ENCODE measurements at places on chromosomes 1 and 21. TPM values are rescaled to one million over a fixed set of nuclear protein-coding genes. Genes with fewer than 3 reads are reported as not detected.

DNA sequence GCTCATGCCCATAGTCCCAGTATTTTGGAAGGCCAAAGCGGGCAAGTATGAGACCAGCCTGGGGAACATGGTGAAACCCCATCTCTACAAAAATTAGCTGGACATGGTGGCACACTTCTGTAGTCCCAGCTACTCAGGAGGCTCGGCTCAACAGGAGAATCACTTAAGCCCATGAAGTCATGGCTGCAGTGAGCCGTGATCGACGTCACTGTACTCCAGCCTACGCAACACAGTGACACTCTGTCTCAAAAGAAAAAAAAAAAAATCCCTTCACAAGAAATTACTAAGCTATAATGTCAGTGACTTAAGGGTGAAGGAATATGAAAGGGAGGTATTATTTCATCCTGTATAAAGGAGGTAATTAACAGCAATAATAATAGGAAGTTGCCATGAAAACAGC lies 99.8 kb downstream of the ACBD6 start:
- no peaks in the 10 kb centered on the region for H3K27me3 ChIP-seq
- no peaks in the 10 kb centered on the region for H3K36me3 ChIP-seq
- H3K4me3 ChIP-seq = no peak overlapping the region
- no peaks in the 10 kb centered on the region for H3K4me1 ChIP-seq

Gene F13B
- total RNA-seq = not detected

GRCh38 chr21:45356251-45356650 lies 48.7 kb upstream of the COL18A1 start:
- no peak for DNase-seq
- H3K4me1 ChIP-seq = no peaks in the 10 kb centered on the region
- peak overlapping the region; percentile 53 for H3K27ac ChIP-seq
- no peaks in the 10 kb centered on the region for H3K36me3 ChIP-seq
- H3K4me3 ChIP-seq = no peak overlapping the region
- no peaks in the 10 kb centered on the region for H3K27me3 ChIP-seq

GRCh38 chr21:36297938-36298572 lies 21.9 kb upstream of the MORC3 start:
- DNase-seq = peak; percentile 93
- peak overlapping the region; percentile 85 for H3K27ac ChIP-seq
- peak overlapping the region; percentile 11 for H3K4me3 ChIP-seq
- H3K4me1 ChIP-seq = peaks cover 5% of the 10 kb centered on the region
- no peaks in the 10 kb centered on the region for H3K36me3 ChIP-seq

Gene GBP5
- total RNA-seq = 1.6 TPM

DNA sequence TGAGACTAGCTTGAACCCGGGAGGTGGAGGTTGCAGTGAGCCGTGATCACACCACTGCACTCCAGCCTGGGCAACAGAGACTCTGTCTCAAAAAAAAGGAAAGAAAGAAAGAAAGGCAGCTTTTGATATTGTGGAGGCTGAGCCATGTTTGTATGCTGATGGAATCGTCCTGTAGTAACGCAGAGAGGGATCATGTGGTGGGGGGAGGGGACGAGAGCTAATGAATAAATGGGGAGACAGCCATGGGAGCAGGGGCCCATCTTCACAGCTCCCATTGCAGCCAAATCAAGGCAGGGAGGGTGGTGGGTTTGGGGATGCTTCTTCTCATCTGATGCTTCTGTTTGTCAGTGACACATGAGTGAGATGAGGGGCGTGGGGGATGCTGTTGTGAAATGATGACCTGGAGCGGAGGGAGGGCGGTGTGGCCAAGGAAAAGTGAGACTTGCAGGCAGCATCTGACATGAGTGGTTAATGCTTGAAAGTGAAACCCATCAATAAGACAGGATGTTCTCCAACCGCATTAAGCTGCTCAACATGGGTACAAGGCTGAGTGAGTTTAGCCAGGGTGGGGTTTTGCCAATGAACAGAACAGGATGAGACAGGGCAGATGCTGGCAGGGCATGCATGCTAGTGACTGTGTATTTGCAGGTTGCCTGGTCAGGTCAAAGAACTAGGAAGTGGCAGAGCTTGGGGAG lies 16.7 kb downstream of the SPATA21 start:
- DNase-seq = peak; percentile 77
- H3K4me3 ChIP-seq = no peak overlapping the region
- no peaks in the 10 kb centered on the region for H3K27me3 ChIP-seq
- H3K4me1 ChIP-seq = no peaks in the 10 kb centered on the region
- H3K27ac ChIP-seq = peak overlapping the region; percentile 76

- no peak overlapping the region for H3K4me3 ChIP-seq
- no peaks in the 10 kb centered on the region for H3K27me3 ChIP-seq
- DNase-seq = peak; percentile 41
- no peaks in the 10 kb centered on the region for H3K4me1 ChIP-seq
- no peak overlapping the region for H3K27ac ChIP-seq
- no peaks in the 10 kb centered on the region for H3K36me3 ChIP-seq
Observed at GRCh38 chr1:2595261-2595811, 8.8 kb downstream of the PRXL2B start.

DNA sequence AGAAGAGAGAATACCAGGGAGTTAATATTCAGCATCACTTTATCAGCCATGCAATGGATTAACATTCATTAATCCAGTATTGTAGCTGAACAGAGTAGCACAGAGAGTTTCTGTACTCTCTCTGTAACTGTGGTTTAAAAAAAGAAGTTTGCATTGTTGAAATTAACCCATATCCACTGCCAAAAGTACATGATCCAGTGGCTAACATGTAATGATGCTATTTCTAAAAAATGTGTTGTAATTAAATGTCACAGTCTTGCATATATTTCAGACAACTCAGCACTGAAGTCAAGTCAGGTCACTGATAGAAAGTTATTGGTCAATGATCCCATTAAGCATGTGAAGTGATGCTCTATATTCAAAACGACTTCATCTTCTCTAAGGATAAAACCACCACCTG lies 141.3 kb downstream of the NRIP1 start:
- H3K4me3 ChIP-seq = no peak overlapping the region
- no peaks in the 10 kb centered on the region for H3K27me3 ChIP-seq
- H3K36me3 ChIP-seq = no peaks in the 10 kb centered on the region
- H3K27ac ChIP-seq = no peak overlapping the region
- no peaks in the 10 kb centered on the region for H3K4me1 ChIP-seq

DNA sequence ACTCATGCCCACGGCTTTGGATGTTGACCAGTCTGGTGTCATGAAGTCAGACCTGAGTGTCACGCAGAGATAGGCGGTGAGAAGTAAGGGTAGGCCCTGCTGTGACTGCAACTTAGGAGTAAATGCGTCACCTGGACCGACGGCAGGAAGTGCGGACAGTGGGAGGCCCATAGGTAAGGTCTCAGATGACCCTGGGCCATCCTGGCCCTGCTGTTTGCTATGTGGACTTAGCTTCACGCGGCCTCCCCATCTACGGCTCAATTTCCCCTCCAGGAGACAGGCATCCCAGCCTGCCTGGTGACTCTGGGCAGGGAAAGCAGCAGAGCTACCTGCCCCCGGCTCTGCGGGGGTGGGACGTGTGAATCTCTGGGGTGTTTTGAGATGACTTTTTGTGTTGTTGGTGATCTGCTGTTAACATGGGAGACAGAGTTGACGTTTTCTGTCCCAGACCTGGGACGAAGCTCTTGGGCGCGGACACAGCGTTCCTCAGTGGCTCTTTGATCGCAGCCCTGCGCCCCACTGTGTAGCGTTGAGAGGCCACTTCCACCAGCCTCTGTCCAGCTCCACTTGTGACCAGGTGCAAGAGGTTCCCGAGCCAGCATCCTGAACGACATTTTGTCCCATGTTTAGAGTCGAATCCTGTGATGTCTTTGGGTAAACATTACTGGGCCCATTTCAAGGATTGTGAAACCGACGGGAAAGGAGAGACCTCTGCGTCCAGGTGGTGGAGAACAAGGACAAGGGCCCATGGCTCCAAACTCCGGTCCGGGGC lies 39.9 kb downstream of the CRYAA start:
- H3K27ac ChIP-seq = no peak overlapping the region
- no peak overlapping the region for H3K4me3 ChIP-seq
- H3K36me3 ChIP-seq = no peaks in the 10 kb centered on the region
- no peaks in the 10 kb centered on the region for H3K4me1 ChIP-seq
- no peak for DNase-seq

GRCh38 chr1:7352364-7352763 lies 418.7 kb upstream of the VAMP3 start:
- H3K27ac ChIP-seq = no peak overlapping the region
- no peaks in the 10 kb centered on the region for H3K36me3 ChIP-seq
- no peak for DNase-seq
- no peaks in the 10 kb centered on the region for H3K4me1 ChIP-seq
- no peaks in the 10 kb centered on the region for H3K27me3 ChIP-seq
- no peak overlapping the region for H3K4me3 ChIP-seq

- H3K27ac ChIP-seq = no peak overlapping the region
- no peak for DNase-seq
- H3K4me1 ChIP-seq = no peaks in the 10 kb centered on the region
- H3K36me3 ChIP-seq = no peaks in the 10 kb centered on the region
Observed at GRCh38 chr1:175499595-175500382, 243.6 kb downstream of the TNR start.

Gene ADCY10
- 1.2 TPM for total RNA-seq

Gene PIK3C2B
- 162 TPM for total RNA-seq

DNA sequence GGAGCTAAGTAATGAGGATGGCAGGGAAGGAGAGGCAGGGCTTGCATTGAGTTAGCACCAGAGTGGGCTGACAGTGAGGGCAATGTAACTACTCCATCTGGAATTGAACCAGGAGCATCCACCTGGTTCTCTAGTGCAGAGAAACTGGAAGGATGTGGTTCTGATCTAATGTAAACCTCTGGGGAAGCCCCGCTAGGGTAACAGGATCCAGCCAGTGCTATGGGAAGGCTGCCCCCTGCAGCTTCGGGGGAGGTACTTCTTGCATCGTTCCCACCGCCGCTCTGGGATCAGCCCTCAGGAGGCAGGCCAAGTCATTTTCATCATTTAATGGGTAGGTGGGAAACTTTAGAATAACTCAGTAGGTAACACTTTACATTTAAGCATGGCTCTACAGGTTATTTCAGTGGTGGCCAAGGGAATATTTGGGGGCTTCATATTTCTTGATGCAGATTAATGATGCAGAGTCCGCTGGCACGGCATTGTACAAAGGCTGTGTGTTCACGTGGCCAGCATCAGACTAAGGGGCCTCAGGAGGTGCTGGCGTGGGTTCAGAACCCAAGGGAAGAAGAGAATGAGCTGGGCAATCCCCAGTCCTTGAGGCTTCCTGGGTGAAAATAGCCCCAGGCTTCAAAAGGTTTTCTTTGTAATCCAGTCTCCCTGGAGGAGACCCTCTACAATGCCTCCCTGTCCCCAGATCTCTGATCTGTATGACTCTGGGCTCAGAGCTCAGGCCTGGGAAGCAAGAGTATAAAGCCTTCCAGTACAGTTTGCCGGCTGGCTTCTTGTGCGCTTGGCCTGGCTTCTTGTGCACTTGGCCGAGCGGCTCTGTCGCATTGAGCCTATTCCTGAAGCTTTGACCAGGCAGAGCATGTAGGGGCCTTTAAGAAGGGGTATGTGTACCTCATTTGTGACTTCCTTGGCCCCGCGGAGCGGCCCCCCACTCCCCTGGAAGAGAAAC lies 26.4 kb upstream of the KAZN start:
- H3K27ac ChIP-seq = no peak overlapping the region
- DNase-seq = no peak
- H3K27me3 ChIP-seq = no peaks in the 10 kb centered on the region
- no peak overlapping the region for H3K4me3 ChIP-seq
- H3K36me3 ChIP-seq = no peaks in the 10 kb centered on the region

Gene ZNF678
- 7.7 TPM for total RNA-seq

DNA sequence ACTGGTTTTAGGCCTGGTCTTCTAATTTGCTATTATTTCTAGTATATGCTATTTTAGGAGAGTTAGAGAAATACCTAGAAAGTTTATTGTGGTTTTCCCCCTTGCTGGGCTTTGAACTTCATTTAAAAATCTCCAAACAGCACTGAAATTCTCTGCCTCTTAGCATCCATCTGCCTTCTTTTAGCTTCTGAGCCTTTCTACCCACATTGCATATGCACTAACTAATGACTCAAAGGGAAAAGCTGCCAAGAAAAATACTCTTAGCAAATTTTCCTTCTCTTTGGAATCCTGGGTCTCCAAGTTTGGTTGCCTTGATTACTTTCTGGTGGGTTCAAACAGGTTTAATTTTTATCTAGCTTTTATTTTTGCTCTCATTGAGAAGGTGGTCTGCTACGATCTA lies 408.4 kb upstream of the PTBP2 start:
- H3K36me3 ChIP-seq = no peaks in the 10 kb centered on the region
- no peak overlapping the region for H3K4me3 ChIP-seq
- H3K27ac ChIP-seq = no peak overlapping the region
- no peak for DNase-seq
- H3K27me3 ChIP-seq = no peaks in the 10 kb centered on the region

DNA sequence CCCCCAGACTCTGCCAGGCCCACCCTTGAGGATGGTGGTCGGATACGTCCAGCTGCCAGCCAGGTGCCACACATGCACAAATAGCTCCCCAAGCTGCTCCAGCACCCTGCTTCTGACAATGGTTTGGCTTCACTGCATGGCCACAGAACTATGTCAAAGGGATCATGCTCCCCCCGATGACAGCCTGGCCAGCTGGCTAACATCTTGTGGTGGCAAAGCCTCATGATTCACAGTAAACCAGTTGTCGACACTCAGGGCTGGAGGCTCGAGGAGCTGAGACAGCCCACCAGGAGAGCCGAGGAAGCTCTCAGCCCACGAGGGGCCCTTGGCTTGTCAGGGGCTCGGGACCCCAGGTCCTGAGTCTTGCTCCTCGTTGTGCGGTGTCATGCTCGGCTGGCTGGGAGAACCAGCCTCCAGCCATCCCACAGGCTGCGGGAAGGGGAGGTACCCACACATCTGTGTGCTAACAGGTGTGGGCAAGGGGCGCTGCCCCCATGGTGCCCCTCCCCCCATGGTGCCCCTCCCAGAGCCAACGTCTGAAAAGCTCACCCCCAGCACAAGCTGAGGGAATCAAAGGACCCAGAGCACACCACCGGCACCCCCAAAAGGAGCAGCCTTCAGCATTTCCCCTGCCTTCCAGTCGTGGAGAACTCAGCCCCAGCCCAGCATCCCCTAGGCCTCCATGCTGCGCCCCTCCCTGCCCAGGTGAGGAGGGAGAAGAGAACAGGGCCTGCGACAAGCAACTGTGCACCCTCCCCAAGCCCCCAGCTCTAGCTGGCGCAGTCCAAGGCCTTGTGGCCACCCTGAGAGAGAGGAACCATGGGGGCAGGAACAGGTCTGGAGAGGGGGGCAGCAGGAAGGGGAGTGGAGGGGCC lies 41.2 kb downstream of the KIF21B start:
- no peaks in the 10 kb centered on the region for H3K36me3 ChIP-seq
- DNase-seq = no peak
- H3K27ac ChIP-seq = no peak overlapping the region
- no peaks in the 10 kb centered on the region for H3K27me3 ChIP-seq

GRCh38 chr1:19794583-19794982 lies 5.1 kb downstream of the TMCO4 start:
- H3K27me3 ChIP-seq = no peaks in the 10 kb centered on the region
- DNase-seq = no peak
- peaks cover 8% of the 10 kb centered on the region for H3K4me1 ChIP-seq
- H3K27ac ChIP-seq = no peak overlapping the region
- H3K4me3 ChIP-seq = no peak overlapping the region

Gene HUNK
- 1.8 TPM for total RNA-seq

Gene MRPS14
- total RNA-seq = 12.0 TPM

Measured in Peyer's patch (tissue), 4 donors.